Cortex of kidney (tissue), 1 donor: ENCODE measurements at places on chromosomes 4 and X.

- DNase-seq = no peak
Measured at GRCh38 chr4:17152941-17153540, 254.6 kb upstream of the LDB2 start.

DNA sequence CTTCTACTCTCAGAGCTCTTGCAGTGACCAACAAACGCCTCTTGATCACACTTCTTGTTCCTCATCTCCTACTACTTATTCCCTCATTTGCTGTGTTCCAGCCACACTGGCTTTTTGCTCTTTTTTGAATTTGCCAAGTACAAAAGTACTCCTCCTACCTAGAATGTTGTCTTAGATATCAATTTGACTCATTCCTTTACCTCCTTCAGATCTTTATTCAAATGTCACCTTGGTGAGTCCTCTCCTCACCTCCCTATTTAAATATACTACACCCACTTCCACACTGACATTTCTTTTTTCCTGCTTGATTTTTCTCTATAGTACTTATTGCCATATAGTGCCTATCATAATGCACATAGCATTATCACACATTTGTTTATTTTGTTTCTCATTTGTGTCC lies 6.2 kb upstream of the DCAF4L1 start:
- DNase-seq = no peak

GRCh38 chr4:23333946-23334878 lies 555.6 kb downstream of the PPARGC1A start:
- no peak for DNase-seq

DNA sequence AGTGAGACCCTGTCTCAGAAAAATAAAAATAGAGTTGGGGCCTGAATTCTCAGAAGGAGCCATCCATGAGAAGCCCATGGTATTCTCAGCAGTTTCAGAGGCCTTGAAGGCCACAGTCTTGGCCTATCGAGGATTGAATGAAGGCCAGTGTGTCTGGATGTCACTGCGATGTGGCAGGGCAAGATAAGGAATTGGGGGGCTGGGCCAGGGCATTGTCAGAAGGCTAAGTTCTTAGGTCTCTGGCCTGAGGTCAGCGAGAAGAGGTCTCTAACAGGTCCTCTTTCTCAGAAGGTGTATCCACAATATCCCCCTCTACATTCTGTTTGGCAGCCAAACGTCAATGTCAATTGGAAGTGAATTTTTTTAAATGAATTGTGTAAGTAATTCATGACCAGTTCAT lies 5.7 kb downstream of the ZNF275 start:
- no peak for DNase-seq

DNA sequence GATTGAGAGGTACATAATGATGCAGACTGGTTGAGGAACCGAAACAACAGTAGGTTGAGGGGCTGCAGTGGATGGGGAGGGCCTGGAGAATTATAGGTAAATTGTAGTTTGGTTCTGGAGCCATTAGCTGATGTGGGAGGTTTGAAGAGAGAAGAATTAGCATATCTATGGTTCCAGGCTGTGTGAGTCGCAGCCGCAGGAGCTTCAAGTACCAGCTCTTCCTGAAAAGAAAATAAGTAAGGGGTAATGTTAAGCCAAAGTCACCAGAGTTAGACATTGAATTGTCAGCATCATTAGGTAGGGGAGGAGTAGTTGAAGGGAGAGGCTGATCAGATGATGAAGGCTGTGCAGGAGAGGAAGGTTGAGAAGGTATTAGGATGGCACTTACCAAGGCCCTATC lies 29.5 kb downstream of the PF4 start:
- no peak for DNase-seq

GRCh38 chrX:114584375-114584943 lies 573 bp downstream of the HTR2C start:
- DNase-seq = no peak

DNA sequence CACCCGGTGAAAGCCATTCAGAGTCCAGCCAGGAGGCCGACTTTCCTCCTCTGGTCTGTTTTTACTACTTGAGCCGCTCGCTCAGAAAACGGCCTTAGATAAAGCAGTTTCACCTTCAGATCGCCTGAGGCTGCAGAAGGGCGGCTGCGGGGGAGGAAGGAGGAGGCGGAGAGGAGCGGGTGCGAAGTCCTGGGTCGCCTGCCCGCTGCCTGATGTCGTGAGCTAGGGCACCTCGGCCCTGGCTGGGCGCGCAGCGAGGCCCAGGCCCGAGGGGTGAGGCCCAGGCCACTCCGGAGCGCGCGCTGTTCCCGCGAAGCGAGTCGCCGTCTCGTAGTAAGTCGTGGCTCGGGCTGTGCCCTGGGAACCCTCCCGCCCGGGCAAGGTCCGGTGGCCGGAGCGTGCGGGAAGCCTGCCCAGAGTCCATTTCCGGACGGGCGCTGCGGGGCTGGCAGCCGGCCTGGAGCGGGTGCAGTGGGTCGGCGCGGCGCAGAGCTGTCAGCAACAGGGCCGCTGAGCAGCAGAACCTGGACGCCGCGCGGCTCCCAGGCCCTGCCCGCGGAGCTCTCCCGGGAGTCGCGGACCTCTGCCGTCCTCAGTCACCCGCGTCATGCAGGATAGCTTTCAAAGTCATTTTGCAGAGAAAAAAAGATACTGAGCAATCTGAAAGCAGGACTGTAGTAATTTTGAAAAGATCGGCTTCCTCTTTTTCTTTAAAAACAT lies 18.6 kb downstream of the TRIM2 start:
- no peak for DNase-seq

GRCh38 chr4:107876099-107876498 lies 51.4 kb downstream of the SGMS2 start:
- no peak for DNase-seq

- DNase-seq = no peak
Measured at GRCh38 chr4:95371476-95372224, 177.1 kb downstream of the UNC5C start.

DNA sequence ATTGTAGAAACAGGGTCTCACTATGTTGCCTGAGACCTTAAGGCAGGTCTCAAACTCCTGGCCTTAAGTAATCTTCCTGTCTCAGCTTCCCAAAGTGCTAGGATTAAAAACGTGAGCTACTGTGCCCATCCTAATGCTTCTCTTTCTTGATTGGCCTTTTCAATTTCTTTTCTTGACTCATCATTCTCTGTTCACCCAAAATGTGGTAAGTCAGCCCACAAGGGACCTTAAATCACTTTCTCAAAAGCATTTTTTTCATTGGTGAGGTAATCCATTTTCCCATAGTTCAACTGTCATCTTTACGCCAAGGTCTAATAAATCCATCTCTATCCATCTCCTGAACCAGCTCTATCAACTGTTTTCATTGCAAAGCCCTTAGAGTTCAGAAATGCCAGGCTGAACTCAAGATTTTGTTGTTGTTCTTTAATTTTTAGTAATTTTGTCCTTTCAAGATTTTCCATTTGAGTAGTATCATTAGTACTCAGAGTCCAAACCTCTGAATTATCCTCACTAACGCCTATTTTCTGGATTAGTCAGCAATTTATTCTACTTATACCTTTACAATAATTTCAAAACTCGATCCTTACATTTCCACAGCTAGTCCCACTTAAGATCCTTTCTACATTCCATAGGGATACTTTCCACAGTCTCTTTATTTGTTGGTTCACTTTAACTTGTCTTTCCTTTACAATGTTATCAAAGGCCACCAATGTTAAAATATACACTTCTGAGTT lies 528.6 kb downstream of the IL15 start:
- no peak for DNase-seq

DNA sequence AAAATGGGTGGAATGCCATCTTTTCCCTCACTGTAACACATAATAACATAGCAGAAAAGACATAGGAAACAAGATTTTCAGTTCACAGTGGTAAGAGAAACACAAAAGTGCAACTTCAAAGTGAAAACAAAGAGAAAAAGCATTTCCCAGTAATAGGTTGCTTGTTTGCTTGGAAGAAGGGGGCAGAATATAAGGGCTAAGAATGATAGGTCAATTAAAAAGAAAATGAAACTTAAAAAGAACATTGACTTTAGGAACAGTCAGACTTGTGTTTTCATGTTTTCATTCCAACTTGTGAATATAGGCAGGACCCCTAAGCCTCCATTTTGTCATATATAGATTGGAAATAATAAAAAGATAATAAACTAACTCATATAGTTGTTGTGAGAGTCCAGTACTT lies 168.2 kb upstream of the PPP3CA start:
- no peak for DNase-seq

DNA sequence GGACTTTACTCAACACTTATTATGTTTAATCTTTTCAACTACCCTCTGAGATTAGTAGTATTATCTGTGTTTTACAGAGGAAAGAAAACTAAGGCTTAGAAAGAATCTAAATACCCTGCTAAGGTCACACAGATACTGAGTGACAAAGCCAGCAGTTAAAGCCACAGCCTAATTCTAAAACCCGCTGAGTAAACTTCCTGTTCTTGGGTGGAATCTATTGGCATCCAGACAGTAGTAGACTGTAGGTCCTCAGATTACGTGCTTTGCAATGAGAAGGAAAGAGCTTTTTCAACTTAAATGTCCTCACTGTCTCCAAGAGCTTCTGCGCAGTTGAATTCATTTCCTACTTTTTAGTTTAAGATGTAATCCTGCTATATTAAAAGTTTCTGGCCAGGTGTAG lies 126.0 kb downstream of the TENM3 start:
- no peak for DNase-seq

- DNase-seq = no peak
Measured at GRCh38 chr4:136749989-136750388, 782.3 kb downstream of the PCDH18 start.

DNA sequence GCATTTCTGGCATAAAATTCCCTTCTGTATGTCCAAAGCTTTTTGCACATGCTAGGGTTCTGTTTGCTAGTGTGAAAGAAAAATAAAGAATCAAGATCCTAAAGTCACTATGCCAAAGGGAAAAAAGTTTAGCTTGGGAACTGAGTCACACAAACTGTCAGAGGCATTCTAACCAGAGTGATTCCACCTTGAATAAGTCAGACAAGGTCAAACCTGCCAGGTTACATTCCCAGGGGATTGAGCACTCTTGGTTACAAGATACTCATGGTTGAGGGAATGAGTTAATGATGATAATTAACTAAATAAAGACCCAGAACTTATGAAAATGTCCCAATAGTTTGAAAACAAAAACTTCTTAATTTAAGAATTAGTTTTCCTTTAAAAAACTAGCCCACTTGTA lies 13.7 kb upstream of the UGT2B17 start:
- DNase-seq = no peak

GRCh38 chr4:145609481-145610427 lies 9.4 kb upstream of the MMAA start:
- DNase-seq = no peak

- DNase-seq = no peak
Measured at GRCh38 chr4:15756361-15756861, 21.7 kb upstream of the CD38 start.

DNA sequence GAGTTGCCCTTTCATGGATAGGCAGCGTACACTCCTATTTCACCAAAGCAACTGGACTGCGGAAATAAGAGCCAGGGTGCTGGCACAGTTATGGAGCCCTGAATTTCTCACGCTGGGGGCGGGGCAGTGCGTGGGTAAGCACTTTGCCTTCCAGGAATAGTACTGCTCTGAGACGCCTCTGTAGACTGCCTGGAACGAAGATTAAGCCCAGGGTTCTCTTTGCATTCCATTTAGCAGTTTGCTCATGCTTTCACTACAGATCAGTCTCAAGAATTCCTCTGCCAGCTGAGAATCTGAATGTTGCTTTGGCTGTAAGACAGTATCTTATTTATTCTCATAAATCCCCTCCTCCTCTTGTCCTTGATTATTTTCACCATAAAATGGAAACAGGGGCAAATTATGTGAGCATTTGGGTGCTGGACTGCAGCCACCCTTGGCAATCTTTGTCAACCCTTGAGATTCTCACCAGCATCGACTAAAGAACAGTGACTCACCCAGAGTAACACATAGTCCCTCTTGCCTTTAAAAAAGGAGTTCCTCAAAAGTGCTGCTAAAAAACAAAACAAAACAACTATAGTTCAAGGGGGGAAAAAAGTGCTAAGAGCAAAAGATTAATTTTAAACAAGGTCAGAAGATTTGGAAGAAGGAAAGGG lies 88.9 kb upstream of the CITED1 start:
- DNase-seq = no peak

DNA sequence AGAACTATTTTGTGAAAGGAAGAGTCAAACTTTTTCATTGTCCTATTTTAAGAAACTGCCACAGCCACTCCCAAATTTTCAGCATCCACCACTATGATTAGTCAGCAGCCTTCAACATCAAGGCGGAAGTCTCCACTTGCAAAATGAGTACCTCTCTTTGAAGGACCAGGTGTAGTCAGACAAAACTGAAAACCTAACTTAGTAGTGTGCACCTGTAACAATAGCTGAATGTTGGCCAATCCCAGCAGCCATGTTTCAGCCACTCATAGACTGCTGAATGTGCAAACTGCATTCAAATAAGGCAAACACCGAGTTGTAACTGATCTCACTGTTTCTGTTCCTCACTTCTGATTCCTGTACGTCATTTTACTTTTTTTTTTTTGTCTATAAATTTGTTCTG lies 341.1 kb downstream of the IL15 start:
- DNase-seq = no peak

DNA sequence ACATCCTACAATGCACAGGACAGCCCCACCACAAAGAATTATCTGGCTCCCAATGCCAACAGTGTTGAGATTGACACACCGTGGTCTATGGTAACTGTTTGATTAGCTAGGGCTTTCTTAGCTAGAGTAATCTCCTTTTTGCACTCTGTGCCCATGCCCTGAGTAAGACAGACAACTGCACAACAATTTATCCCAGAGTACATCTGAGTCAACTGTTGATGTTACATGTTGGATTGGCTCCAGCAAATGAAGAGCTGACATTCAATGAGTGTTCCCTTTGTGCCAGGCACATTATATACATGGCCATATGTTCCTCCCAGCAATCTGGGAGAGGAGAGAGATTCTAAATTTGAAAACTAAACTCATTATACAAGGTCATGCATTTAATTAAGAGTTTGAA lies 3.9 kb upstream of the FAM9C start:
- DNase-seq = no peak

DNA sequence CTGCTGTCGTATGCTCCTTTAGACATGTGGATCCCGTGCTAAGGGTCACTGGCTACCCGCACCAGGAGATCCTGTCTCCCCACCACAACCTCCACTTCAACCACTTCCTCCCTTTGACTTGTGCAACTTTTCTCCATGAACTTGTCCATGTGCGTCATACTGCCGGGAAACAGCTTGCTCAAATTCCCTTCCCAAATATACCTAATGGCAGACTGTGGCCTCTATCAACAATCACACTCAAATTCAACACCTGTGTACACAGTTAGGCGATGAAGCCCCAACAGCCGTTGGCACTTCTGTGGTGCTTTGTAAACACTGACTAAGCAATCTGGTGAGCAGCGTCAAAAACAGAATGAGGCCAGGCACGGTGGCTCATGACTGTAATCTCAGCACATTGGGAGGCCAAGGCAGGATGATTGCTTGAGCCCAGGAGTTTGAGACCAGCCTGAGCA lies 49.5 kb downstream of the CD99L2 start:
- DNase-seq = no peak
